ENCODE measurements at places on chromosomes 1 and 21.
A peak's percentile ranks its signal among the peaks of the same experiment; 100 is the strongest.

GRCh38 chr1:93573940-93574469 lies 107.6 kb downstream of the BCAR3 start:
- no peak for DNase-seq

DNA sequence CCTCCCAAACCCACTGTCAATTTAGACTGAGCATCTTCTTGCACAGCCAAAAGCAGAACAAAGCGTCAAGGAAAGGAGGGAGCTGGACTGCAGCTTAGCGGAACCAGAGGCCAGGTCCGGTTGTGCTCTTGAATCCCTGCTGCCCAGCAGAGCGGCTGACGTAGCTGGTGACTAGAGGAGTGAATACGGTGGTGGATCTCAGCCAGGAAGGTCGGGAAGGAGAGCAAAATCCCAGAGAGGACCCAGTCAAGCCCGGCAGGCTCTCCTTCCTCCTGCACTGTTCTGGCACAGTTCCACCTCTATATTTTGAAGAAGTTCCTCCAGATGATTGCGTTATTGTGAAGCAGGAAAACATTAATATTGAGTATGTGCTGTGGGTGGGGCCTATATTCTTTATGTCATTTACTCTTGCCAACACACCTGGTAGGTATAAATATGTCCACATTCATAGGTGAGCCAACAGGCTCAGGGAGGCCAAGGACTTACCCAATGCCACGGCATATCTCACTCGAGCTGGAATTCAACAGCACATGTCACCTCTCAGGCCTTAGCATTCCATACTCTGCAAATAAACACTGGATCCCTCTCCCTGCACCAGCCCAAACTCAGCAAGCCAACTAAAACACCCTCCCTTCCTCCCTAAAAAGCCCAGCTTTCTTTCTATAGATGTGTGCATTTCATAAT lies 23.6 kb upstream of the ABCB10 start:
- DNase-seq = peak; percentile 50

- DNase-seq = no peak
These were observed 188.7 kb downstream of the COL11A1 start for GRCh38 chr1:102919659-102920058.

DNA sequence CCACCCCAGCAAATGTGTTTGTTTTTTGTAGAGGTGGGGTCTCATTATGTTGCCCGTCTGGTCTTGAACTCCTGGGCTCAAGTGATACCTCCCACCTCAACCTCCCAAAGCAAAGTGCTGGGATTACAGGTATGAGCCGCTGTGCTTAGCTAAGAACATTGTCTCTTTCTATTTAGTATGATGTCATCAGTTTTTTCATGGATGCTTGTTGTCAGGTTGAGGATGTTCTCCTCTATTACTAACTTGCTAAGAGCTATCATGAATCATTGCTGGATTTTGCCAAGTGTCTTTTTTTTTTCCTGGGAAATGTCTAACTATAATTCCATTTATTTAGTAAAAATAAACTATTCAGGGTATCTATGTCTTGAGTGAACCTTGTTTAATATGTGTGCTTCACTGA lies 19.0 kb upstream of the MPC2 start:
- no peak for DNase-seq

DNA sequence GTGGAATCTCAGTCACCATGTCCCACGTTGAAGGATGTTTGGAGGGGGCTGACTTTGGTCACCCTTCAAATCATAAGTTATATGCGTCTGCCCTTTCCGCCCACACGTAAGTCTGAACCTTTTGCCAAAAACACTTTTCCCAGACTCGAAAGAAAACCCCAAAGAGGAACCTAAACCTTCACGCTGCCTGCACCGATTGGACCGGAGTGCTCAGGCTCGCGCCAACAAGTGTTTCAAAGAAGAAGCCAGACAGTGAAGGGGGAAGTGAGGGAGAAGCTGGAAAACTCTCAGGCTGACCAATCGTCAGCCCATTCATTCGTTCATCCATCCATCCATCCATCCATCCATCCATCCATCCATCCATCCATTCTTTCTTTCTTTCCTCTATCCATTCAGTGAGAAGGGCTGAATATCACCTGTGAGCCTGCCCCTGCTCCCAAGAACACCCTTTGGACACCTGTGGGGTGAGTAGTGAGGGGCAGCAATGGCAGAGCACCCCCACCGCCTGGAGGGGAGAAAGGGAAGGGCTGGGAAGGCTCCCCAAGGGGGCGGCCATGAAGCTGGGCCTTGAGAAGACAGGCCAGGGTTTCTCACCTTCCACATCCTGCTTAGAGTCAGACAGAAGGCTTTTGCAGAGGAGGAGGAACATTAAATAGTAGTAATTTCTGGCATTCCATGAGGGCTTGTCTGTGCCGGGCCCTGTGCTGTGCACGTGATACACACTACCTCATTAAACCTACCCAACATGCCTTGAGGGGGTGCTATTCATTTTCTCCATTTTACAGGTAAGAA lies 27.1 kb upstream of the RUNX3 start:
- DNase-seq = no peak

DNA sequence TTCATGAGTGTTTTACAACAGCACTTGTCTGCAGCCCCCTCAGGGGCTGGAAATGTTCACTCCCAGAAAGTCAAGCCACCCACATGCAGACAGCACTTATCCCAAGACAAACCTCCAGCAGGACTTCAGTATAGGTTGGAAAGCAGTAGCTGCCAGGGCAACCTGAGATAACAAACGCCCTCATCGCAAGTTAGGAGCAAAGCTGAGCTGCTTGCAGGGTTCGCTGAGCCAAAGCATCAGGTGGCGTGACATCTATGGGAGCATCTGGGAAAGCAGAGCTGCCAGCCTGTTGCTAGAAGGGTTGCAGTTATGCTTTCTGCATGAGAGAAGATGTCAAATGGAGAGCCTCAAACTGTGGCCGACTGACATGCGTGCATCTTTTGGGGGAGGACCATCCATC lies 4.2 kb upstream of the STXBP3 start:
- DNase-seq = no peak

DNA sequence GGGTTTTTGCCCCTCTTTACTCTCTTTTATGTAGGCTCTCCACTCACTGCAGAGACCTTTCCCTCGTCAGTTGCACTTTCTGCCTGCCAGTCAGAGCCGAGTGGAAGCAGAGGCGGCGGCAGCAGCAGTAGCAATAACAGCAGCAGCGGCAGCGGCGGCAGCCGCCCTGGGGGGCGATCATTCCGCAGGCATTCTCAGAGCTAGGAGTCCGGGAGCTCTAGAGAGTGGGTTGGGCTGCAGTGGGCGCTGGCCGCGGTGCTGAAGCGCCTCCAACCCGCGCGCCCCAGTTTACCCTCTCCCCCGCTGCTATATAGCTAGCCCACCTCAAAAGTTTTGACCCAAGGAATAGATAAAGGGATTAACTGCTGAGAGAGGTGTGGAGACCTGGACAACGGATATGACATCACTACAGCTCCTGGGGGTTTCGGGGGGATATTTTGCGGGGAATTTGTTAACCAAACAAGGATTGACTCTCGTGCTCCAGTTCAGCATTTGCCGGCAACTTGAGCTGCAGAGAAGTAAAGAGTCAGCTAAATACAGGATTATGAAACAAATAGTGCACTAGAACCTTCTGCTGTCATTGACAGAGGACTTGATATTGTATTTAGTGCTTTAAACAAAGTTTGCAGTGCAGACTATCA lies at the start of gene OLFM3:
Gene OLFM3 (minus strand): TSS at position 102 of the 641 bp plus-strand sequence.
- peak; percentile 1 for DNase-seq

- no peak for DNase-seq
These were observed 479.3 kb upstream of the RUNX1 start for GRCh38 chr21:35528116-35529042.

- DNase-seq = no peak
These were observed 60.2 kb downstream of the NDUFS5 start for GRCh38 chr1:39086386-39086785.

- no peak for DNase-seq
These were observed 66.7 kb downstream of the RPAP2 start for GRCh38 chr1:92365378-92366039.
